NCI-H774 (cell line): ENCODE measurements at places on chromosomes 2 and 18.

DNA sequence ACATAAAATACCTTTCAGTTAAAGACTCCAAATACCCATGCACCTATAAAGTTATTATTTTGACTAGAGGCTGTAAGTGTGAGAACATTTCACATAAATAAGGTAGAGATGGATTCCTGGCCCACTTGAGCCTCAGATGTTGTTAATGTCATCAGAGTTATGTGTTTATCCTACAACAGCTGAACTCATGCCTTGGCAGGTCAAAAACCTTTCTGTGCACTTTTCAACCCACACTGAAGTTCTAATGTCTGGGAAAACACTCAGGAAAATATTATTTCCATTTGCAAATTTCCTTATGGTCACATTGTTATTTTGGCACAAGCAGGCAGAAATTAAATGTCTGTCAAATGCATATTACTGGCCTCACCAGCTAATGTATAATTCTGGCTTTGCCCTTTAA lies 209.2 kb downstream of the LNPK start:
- no peak for DNase-seq

DNA sequence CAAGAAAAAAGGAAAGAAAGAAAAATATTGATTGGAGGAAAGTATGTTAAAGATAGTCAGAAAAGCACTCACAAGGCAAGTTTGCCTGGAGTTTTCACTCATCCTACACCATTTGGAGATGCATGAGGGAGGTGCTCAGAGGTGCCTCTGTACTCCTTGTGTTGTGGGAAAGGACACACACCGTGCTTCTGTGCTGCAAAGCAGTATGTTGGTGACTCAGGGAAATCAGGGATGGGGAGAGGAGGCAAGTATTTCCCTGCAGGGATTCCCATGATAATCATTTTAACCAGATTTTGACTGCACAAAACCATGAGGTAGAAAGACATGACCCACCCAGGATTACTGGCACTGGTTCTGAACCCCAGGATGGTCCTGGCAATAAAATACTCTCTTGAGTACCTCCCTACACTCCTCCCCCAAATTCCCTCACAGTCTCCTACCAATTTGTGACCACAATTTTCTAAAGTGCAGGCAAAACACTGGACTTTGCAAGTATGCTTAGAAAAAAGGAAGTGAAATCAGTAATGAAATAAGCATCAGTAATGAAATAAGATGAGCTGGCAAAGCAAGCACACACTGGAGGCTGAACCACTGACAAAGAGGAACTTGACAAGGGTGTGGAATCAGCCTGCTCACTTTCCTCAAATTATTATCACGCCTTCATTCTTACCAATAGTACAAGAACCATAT lies 155.5 kb upstream of the ACVR2A start:
- DNase-seq = no peak

GRCh38 chr2:68463287-68463877 lies 3.7 kb downstream of the FBXO48 start:
- peak; percentile 29 for DNase-seq

GRCh38 chr2:131520526-131520925 lies 7.2 kb upstream of the CCDC74A start:
- DNase-seq = no peak

DNA sequence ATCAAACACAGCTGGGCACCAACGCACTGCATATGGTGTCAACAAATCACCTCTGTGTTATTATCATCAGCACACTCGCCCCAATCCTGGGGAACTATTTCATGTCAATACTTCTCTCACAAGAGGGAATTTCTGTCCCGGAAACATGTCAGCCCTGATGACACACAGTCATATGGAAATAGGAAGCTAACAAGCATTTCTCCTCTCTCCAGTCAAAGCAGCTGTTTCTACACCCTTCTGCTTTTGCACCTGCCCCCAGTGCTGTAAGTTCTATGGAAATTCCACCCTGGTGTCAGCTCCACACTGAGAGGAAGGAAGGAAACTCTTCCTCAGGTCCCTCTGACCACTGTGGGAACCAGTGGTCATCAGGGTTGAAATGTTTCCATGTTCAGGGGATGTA lies 447.6 kb upstream of the ID2 start:
- peak; percentile 34 for DNase-seq

- no peak for DNase-seq
Measured at GRCh38 chr2:46461709-46462171, 17.6 kb upstream of the TMEM247 start.

- no peak for DNase-seq
Measured at GRCh38 chr18:38932752-38933151, 1367.2 kb upstream of the CELF4 start.

GRCh38 chr2:169509298-169509885 lies at the start of gene KLHL41:
Gene KLHL41, plus strand, starts transcription at chr2:169509702. Its CDS starts 77 bp downstream, at chr2:169509779.
- DNase-seq = no peak

- no peak for DNase-seq
Measured at GRCh38 chr2:24577481-24577880, 86.4 kb downstream of the NCOA1 start.

- DNase-seq = no peak
Measured at GRCh38 chr2:8541636-8542035, 140.2 kb upstream of the ID2 start.

DNA sequence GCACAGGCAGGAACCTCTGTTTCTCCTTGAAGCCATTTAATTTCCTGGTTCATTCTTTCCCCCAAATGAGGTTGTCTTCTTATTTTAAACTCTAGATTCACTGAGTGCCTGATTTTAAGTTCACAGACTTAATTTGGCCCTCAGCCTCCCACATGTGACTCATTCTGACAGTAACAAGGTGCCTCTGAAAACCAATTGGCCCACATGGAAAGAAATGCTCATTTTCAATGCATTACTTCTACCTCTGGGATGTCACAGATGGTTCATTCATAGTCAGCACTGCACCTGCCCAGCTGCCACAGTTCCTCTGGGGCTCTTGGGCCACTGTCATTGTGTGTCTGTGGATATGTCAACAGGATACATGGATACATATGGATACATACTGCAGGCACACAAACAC lies 140.4 kb upstream of the CAPN13 start:
- DNase-seq = no peak

DNA sequence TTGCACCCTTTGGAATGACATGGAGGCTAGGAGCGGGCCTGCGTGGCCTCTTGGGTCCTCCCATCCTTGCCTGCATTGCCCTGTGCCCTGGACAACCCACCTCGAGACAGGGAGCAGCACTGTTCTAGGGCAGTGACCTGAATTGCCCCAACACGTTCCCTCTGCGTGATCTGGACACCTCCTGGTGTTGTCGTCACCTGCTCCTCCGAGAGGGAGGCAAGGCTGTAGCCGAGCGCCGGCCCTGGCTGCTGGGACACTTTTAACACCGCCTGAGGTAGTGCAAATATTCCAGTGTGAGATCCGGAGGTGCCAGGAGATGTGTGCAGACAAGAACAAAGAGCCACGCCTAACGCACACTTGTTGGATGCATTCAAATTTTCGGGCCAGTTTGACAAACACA lies 131.5 kb downstream of the SMAD7 start:
- DNase-seq = no peak

GRCh38 chr2:62485761-62486438 lies 20.1 kb downstream of the TMEM17 start:
- DNase-seq = no peak

- peak; percentile 1 for DNase-seq
Measured at GRCh38 chr2:226118471-226119429, 680.9 kb downstream of the IRS1 start.

DNA sequence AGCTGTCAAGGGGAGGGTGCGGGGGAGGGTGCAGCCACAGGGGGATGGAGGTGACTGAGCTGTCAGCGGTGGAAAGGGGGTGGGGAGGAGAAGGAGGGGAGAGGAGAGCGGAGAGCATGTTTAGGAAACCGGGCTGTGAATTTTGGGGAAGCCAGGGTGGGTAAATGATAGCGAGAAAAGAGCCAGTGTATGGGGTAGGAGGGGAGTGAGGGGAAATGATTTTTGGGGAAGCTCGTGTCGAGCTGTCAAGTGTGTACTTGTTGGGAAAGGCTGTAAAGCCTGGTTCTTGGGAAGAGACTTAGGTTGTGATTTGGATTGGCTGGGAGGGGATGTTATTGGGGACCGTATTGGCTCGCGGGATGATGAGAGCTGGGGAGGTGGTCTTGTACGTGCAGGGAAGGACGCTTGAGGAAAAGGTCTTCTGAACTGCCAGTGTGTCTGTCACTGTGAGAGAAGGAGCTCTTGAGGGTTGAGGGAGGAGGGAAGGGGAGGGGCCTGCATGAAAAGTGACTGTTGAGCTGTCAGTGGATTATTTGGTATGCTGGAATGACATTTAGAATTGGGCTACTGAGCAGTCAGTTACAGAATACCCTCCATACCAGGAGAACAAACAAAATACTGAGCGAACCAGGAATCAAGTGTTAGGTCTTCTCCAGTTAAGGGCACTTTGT lies 1.0 kb downstream of the UBR3 start:
- DNase-seq = no peak

DNA sequence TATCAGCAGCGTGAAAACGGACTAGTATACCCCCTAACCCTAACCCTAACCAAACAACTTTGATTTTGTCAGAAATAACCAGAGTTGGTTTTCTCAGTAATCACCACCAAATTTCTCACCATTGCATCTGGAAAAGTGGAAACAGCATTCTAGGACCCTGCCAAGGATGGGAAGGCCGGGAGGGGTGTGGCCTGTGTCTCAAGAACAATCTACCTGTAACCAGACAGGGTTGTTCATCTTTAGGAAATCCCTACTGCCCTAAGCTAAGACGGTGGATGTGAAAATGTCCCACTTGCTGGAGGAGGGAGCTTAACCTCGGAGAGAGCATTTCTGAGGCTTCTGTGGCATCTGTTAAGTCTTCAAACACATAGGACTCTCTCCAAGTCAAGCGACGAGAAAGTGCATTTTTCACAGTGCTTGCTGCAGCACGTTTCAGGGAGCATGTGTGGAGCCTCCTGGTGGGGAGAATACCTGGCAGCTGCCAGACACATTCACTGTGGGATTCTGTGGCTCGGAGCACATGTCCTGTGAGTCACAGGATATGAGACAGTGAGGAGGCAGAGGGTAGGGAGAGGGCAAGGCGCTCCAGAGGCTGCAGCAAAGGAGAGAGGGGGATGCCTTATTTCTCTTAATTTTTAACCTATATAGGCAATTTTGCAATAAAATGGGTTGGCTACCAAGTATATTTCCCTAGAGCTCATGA lies 207.5 kb downstream of the SPP2 start:
- no peak for DNase-seq

- DNase-seq = no peak
Measured at GRCh38 chr2:185891403-185891802, 152.8 kb downstream of the FSIP2 start.

DNA sequence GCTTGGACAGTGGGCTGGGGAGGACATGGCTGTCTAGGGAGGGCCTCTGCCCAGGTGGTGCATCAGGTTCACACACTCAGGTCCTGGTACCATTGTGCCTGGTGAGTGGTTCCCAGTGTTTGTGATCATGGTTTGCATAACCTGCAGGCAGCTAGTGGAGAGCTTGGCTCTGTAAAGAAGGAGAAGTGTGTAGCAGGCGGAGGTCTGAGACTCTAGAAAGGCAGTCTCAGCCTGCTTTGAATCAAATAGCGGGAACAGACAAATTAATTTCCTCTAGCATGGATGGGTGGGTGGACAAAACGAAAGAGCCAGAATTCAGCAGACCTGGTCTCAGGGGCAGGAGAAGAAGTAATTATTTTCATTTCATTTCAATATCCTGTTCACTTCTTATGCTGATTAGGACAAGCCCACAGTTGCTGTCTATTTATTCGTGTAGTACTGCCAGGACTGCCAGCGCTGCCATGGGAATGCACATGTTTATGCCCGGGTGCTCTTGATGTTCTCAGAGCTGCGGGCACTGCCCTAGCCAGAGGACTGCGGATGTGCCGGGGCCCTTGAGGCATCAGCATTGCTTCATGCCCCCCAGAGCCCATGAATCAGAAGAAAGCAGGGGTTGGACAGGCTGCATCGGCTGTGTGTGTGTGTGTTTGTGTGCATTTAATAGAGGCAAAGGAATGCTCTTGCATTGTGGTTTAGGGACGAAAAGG lies 45.4 kb upstream of the DLX2 start:
- DNase-seq = no peak

DNA sequence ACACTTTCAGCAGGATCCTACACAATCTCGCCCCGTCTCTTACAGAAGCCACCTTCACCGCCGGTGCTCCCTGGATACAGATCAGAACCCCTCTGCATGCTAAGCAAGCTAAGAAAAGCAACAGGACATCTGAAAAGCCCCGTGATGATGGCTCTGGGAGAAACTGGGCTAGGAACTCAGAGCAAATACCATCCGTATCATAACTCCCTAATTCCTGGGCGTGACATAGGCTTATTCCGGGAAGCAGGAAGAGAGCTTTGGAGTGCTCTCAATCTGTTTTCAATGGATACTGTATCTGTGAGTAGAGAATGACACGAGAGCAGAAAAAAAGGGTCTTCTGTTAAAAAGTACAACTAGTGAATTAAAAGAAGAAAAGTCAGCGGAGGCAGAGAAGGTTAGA lies 121.6 kb downstream of the SPP2 start:
- DNase-seq = no peak

DNA sequence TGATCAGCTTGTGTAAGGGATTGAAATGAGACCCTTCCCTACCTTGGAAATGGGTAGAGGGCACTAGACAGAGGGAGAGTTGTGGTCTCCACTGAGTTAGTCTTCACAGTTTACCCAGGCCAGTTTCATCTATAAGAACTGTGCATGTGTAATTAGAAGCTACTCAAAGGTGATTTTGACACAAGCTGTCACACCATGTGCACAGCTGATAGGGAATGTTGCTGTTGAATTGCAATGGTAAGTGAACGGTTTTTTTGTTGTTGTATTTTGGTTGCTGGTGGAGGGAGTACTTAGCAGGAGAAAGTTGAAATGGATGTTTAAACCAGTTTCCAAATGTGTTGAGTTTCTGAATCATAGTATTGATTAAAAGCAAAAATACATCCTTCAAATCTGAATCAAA lies 168.9 kb downstream of the LCLAT1 start:
- no peak for DNase-seq

DNA sequence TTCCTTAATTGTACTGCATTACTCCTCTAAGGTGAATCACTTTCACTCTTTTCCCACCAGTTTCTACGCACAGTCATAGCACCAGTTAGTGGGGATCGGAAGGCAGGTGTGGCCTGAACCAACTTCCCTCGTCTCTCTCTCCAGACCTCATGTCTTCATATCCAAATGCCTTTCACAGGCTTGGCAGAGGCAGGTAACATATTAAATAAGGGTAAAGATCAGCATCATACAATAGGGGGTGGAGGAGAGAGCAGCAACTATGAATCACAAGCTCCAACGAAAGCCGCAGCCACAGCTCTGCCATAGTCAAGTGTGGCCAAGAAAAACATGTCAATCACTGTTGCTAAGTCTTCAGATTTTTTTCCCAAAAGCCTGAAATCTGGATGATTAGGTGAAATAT lies 40.3 kb downstream of the AP1S3 start:
- DNase-seq = no peak

GRCh38 chr2:176283291-176284068 lies 14.2 kb downstream of the MTX2 start:
- no peak for DNase-seq

DNA sequence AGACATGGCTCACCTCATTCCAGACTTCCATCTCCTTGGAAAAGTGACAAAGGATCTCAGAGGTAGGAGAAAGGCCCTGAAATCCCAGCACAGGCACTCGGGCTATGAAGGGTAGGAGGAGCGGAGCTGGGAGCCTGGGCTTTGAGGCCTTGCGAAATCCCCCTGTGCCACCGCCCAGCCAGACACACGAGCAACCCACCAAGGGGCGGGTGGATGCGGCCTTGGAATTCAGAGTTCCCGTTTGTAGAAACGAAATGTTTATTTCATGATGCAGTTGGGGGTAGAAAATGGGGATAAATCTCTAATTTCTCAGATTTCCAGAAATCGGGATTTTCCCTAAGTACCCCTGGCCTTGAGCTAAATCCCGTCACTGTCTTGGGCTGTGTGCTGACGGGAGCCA lies 177.1 kb upstream of the HDAC4 start:
- no peak for DNase-seq
